Smooth muscle cell of the brain vasculature (primary cell): ENCODE measurements at places on chromosomes 11 and 22.

- no peak for DNase-seq
Observed at GRCh38 chr22:19769393-19769715, 8.8 kb downstream of the TBX1 start.

- no peak for DNase-seq
Observed at GRCh38 chr22:19793161-19793560, 32.6 kb downstream of the TBX1 start.

DNA sequence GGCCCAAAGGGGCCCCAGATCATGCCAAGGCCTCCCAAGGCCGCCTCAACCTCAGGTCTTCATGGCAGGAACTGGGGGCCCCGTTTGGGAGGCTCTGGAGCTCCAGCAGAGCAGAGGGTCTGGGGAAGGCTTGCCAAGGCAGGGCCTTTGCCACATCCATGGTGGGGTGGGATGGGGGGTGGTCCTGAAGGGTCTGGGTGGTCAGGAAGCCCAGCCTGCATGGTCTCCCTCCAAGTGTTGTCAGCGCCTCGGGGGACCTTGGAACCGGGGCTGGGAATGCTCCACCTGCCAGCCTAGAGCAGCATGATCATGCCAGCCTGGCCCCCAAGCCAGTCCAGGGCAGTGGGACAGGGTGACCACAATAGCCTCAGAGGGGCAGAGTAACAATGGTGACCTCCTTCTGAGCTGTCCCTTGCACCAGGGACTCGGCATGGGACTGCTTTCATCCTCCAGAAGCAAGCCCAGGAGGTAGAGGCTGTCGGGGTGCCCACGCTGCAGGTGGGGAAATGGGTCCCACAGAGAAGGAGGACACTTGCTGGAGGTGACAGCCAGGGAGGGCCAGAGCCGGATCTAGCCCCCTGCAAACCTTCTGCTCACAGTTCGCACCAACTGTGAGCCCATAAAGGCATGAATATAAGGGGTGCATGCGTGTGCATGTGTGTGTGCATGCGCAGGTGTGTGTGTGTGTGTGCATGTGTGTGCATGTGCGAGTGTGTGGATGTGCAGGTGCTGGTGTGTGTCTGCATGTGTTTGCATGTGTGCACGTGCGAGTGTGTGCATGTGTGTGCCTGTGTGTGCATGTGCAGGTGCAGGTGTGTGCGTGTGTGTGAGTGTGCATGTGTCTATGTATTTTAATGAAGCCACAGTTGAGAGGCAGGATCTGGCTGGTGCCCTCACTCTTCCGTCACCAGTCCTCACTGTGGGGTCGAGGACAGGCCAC is 63.8 kb downstream of the MYEOV start:
- no peak for DNase-seq

DNA sequence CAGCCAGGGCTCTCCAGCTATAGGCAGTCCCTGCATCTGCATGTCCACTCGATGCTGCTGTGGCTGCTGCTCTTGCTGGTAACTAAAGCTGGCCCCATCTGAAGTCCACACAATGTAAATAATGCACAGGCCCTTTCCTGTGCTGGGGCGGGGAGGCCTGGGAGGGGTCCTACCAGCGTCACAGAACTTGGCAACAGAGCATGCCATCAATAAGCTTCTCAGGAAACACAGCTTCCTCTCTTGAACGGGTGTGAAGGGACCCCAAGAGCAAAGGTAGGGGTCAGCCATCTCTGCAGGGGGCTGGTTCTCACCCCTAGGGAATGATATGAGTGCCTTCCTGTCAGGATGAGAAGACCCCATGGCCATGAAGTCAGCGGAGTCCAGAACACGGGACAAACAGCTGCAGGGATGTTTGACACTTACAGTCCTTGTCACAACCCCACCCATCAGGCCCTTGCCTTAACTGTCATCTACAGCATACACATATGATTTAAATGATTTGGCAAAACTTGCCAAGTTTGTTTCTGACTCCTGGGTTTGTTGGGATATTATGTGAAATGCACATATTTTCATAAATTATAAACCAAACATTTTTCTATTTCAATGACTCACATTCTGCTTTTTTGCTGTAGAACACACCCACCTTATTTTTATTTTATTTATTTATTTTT is 39.1 kb upstream of the LYVE1 start:
- DNase-seq, result no peak

DNA sequence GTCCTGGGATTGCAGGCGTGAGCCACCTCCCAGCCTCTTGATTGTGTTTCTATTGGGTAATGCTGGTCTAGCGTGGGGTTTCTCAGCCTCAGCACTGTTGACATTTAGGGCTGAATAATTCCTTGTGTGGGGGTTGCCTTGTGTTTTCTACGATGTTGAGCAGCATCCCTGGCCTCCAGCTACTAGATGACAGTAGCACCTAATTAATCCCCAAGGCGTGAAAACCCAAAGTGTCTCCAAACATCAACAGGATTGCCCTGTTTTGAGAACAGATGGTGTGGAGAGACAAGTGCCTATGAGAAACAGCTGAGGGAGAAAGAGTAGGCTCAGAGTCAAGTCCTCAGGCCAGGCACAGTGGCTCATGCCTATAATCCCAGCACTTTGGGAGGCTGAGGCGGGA is 67.2 kb downstream of the SGSM1 start:
- no peak for DNase-seq

DNA sequence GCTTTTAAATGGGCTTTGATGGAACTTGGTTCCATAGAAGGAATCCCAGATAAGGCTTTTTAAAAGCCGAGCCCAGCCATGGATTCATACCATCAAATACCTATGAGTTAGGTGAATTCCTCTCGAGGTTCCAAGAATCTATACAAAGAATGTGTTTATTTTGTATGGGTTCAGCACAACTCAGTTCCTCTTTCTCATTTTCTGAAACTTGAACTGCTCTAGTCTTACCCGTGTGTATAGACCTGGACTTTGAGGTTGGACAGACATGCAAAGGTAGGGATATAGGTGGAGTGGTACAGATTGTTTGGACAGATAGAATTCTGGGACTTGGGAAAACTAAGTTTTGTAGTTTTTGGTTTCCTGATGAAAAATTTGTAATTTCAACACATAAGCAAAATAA is 97.9 kb downstream of the PGR start:
- no peak for DNase-seq

DNA sequence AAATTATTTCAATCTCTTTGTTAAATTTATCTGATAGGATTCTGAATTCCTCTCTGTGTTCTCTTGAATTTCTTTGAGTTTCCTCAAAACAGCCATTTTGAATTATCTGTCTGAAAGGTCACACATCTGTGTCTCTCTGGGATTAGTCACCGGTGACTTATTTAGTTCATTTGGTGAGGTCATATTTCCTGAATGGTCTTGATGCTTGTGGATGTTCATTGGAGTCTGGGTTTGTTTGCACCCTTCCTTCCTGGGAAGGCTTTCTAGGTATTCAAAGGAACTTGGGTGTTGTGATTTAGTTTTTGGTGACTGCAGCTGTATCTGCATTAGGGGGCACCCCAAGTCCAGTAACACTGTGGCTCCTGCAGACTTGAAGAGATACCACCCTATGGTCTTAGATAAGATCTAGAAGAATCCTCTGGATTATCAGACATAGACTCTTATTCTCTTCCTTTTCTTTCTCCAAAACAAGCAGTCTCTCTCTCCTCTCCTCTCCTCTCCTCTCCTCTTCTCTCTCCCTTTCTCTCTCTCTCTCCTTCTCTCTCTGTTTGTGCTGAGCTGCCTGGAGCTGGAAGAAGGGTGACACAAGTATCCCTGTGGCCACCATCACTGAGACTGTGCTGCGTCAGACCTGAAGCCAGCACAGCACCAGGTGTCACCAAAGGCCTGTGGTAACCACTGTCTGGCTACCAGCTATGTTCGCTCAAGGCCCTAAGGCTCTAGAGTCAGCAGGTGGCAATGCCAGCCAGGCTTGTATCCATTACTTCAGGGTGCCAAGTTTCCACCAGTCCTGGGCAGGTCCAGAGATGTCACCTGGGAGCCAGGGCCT is 3.3 kb upstream of the HEPN1 start:
- DNase-seq, result no peak

DNA sequence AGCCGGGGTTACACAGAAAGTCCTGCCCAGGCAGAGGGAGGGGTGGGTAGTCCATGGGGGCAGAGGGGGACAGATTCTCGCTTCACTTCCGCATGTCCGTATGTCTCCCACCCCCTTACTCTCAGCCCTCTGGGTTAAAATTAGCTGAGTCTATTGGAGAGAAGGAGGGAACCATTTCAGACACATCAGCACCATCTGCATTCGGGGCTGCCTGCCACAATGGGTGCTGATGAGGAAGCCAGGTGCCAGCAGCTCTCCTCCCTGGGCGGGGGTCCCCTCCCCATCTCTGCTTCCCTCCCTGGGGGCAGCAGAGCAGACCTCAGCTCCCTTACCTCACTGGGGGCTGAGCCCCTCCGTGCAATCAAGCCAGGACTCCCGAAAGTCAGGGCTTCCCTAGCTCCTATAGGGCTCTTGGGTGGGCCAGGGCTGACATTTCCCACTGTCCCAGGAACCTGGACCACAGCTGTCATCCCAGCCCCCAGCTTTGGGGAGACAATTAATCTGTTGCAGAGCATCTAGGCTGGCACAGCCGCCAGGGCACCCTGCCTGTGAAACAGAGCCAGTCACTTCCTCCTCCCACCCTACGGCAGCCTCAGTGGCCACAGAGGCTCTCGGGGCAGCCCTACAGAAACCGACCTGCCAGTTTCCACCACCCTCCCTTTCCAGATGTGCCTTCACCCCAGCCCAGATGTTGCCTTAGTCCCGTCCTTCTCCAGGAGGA is 67.3 kb downstream of the PDE2A start:
- no peak for DNase-seq

DNA sequence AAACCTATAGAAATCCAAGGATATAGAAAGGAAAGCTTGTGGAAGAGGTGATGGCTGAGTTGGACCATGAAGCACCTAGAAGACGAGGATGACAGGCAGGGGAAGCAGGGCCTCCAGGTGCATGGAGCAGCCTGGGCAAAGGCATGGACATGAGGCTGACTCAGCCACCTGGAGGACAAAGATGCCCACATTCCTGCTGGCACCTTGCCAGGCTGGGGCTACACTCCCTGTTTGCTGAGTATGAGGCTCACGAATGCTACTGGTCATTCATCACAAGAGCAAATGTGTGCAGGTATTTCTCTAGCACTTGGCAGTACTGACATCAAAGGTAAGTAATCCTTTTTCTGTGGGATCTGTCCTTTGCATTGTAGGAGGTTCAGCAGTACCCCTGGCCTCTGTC is 7.1 kb upstream of the SCGB2A1 start:
- no peak for DNase-seq

- DNase-seq, result no peak
Observed at GRCh38 chr11:119077839-119078238, 6.8 kb upstream of the HMBS start.

- DNase-seq, result peak; percentile 36
Observed at GRCh38 chr11:44927174-44927661, 23.5 kb downstream of the TP53I11 start.

DNA sequence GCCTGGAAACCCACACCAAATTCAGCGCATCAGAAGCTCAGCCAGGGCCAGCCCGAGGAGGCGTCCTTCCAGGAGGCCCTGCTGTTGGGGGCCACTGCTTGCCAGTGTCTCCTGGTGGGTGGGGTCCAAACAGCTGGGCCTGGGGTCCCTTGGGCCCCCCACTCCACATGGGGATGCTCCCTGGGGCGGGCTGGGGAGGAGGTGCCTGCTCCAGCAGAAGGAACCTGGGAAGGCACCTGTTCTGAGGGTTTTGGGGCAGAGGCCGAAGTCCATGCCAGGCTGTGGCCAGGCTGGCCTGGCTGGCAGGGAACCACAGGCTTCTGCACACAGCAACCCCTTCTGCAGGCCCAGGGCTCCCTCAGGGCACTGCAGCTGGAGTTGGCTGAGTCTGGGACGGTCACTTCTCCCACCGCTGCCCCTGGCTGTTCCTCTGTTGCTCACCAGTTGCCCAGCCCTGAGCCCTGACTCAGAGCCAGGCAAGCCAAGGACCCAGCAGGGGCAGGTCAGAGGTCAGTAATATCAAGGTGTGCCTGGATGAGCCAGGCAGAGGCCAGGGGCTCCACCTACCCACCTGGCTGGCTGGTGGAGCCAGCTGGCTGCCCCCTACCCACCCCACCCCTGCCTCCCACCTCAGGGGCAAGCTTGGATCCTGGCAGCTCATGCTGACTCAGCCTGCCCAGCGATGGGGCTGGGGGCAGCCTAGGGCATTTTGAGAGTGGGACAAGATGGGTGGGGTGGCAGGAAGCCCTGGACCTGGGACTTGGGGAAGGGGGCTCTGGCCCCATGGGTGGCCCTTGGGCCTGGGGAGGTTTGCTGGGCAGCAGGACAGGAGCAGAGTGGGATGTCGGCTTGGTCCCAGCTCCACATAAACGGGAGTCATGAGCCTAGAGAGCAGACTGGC is 12.0 kb upstream of the PHLDA2 start:
- DNase-seq, result no peak

GRCh38 chr11:19953336-19953735 is 206.9 kb downstream of the DBX1 start:
- no peak for DNase-seq

GRCh38 chr11:76391021-76391420 is 9.9 kb downstream of the GVQW3 start:
- no peak for DNase-seq
